NCI-H2081 treated with DMSO at 0.1 percent for 48 hours (cell line): ENCODE measurements at places on chromosomes 6 and 20.

- DNase-seq, result no peak
These were observed 5.7 kb upstream of the NECAB3 start for GRCh38 chr20:33679758-33680485.

DNA sequence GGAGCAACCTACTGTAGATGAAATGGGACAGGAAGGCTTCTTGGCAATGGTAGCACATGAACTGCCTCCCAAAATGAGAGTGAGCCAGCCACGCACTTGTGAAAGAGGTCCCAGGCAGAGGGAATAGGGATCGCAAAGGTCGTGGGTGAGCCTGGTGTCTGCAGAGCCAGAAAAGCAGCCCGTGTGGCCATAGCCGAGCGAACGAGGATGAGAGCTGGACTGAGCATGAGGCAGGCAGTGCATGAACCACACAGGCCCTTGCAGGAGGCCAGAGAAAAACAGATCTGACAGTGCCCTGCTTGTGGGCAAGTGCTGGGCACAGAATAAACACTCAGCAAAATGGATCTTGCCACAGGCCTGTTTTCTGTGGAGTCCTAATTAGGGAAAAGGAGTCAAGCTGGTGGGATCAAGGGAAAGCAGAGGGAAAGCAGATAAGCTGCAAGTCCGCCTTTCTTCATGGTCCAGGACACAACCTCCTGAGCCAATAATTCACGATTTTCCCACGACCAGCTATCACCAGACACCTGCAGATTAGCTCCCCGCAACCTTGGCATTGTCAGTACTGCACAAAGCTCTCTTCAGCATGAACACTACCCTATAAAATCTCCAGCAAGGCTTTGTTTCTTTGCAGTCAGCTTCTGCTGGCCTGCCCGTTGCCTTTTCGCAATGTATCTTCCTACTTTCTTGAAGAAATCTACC lies 44.0 kb downstream of the GCNT2 start:
- DNase-seq, result no peak

- no peak for DNase-seq
These were observed 913 bp downstream of the BTN2A2 start for GRCh38 chr6:26383624-26384417.

DNA sequence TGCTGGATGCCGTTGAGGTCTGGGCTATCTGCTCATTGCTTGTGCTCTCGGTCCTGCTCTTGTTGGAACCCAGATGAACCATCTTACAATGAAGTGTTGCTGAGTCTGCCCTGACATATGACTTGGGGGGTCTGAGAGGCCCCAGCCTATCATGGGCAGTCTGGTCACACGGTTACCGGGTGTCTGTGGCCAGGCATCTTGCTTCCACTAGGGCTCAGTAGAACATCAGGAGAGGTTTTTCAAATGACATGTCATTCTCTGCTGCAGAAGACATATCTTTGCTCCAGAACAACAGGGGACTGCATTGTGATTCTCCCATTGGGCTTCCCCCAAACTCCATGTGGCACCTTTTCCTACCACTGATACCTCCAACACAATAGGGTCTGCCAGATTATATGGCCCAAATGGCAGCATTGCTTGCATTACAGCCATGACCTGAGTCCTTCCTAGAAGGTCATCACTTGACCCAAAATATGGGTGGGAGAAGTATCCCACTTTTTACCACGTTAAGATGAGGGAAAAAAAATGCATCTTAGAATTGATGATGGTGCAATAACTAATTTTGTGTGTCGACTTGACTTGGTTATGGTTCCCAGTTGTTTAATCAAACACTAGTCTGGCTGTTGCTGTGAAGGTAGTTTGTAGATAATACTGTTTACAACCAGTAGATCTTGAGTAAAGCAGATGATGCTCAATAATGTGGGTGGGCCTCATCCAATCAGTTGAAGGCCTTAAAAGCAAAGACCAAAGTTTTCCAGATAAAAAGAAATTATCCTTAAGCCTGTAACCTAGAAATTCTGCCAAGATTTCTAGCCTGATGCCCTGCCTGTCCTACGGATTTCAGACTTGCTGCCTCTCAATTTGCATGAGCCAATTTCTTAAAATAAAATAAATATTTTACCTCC lies 241.0 kb downstream of the QKI start:
- DNase-seq, result no peak

DNA sequence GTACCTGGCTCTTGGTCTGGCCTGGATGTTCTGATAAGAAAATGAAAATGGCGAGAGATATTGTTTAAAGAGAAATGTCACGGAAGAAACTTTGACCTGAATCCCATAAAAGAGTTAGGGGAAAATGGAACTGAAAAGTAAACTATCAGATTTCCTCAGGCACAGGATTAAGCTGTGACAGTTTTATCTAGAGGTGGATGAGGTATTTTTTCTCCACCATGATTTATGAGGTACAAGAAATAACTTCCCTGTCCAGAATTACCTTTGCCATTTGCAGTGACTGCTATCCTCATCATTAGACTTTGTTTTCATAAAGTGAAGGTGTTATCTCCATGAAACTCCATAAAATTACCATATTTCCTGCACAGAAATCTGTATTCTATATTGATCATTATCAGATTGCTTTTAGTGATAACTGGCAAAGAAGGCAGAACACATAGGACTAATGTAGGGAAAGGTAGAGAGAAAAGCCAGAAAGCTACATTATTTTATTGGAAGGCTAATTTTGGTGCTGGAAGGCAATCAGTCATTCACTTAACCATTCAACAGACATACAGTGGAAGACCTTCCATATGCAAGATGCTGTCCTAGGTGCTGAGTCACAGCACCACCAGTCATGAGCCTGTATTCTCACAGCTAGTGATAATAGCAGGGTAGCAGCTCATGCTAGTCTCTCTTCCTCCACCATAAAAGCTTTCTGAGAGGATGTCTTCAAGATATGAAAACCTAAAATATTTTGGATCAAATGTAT lies 427.3 kb upstream of the CITED2 start:
- no peak for DNase-seq

DNA sequence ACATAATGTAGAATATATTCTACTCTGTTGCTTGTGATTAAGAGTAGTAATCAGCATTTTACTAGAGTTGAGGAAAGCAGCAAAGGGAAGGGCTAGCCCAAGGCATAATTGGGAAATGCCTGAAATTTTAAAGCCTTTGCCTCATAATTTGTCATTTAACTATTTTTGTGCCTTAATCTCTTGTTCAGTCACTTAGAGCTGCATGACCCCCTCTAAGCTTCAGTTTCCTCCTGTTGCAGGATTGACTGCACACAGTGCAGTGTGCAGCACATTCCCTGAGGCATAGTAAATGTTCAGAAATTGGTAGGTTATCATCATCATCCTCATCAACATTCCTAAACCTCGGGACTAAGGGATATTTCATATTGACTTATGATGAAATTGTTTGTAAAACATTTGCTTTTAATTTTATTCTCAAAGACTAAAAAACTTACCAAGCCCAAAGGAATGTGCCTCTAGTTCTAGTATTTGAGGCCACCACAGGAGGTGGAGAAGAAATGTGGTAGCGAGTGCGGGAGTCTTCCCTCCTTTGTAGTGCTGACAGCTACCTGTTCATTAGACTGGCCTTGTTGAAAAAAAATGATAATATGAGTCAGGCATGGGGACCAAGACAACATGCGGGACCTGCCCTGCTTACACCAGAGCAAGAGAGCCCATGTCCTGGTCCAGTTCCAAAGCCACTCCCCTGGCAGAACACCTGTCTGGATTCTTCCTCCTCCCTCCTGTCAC lies 14.8 kb upstream of the TENT5A start:
- DNase-seq, result no peak

- no peak for DNase-seq
These were observed 238.2 kb upstream of the PRND start for GRCh38 chr20:4483486-4483885.

- DNase-seq, result no peak
These were observed 28.5 kb downstream of the THBS2 start for GRCh38 chr6:169225131-169225576.

DNA sequence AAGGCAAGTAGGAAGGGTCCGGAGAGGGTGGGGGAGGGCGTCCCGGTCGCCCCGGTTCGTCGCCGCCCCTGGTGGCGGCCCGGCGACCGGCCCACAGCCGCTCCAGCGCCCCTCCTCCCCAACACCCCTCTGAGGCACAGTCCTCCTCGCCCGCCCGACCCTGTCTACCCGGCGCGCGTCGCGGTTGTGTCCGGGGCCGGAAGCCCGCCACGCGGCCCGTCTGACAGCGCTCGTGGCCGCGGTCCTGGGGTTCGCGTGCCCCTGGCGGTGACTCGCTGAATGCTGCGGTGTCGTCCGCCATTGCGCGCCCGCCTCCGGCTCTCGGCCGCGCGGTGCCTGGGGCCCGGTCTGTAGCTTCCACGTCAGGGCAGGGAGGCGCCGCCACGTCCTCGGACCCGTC lies 335.3 kb upstream of the DEFB115 start:
- no peak for DNase-seq

DNA sequence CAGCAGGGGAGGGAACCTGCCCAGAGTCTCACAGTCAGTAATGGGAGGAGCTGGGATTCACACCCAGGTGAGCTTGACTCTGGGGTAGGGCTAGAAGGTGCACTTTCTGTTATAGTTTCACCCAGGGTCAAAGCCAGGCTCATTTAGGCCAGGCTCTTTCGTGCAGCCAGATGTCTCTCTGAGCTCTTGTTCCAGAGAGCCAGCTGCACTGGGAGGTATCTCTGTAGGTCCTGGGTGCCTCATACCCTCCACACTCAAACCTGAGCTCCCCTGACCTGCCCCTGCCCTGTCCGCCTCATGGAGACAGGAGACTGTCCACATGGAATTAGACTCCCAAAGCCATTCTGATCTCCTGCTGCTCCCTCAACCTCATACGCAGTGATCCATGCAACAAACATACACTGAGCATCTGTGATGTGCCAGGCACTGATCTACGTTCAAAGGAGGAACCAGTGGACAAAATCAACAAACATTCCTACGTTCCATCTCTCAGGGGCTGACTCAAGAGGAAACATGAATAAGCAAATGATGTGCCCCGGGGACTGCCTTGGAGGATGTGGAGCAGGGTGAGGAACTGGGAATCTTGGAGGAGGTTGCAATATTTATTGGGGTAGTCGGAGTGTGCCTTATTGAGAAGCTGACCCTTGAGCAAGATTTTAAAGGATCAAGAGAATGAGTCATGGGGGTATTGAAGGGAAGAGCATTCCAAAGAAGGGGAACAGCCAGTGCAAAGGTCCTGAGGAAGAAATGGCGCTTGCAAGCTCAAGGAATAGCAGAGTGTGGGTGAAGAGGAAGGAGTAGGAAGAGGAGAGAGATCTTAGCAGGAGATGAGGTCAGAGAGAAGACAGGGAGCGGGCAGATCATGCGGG lies 71.3 kb upstream of the TOX2 start:
- DNase-seq, result no peak
